ENCODE measurements at places on chromosomes 4 and X.

GRCh38 chrX:49767236-49767635 is 61.9 kb upstream of the PAGE4 start:
- DNase-seq = no peak

DNA sequence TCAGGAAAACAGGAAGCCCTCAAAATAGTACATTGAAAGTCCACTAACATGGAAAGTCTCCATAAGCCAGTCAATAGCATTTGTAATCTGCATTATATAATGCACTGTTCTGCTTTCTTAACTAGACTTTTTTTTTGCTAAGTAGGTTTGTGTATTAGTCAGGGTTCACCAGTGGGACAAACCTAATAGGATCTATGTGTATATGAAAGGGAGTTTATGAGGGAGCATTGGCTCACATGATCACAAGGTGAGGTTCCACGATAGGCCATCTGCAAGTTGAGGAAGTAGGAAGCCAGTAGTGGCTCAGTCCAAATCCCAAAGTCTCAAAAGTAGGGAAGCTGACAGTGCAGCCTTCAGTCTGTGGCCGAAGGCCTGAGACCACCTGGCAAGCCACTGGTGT is 116.0 kb downstream of the MXRA5 start:
- no peak for DNase-seq

GRCh38 chr4:158496030-158496741 is 25.5 kb upstream of the RXFP1 start:
- peak; percentile 25 for DNase-seq

DNA sequence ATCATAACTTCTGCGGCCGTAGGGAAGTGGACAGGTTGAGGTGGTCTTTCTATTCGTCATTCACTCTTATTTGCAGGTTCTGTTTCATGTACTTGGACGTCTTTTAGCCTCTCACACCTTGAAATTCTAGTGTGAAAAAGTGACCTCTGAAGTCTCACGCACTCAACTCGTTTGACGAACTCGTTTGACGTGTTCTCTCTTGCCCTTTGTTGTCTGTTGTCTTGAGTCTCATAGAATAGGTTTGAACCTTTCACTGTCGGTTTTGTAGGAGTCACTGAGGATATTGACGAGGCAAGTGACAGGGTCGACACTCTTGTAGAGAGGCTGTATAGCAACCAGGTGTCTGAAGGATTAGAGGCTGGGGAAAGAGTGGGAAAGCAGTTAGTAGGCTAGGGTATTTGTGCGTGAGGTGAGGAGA is 1.1 kb upstream of the PGRMC2 start:
- DNase-seq = peak; percentile 75

- no peak for DNase-seq
These were observed 45.5 kb downstream of the TBL1X start for GRCh38 chrX:9510366-9510765.

DNA sequence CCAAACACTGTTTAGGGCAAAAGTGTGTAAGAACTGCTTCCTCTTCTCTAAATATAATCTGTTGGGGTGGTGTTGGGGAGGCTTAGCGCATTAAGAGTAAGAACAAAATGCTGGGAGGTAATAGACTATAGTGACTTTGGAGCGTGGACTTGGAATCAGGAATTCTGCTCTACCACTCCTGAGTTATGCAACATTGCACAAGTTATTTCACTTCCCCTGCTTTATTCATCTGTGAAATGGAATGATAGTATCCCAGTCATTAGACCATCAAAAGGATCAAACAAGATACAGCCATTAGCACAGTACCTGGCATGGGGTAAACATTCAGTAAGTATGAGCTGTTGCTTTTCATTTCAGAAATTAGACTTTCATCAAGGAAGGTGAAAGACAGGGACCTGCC is 58.7 kb downstream of the IGFBP7 start:
- DNase-seq = no peak

DNA sequence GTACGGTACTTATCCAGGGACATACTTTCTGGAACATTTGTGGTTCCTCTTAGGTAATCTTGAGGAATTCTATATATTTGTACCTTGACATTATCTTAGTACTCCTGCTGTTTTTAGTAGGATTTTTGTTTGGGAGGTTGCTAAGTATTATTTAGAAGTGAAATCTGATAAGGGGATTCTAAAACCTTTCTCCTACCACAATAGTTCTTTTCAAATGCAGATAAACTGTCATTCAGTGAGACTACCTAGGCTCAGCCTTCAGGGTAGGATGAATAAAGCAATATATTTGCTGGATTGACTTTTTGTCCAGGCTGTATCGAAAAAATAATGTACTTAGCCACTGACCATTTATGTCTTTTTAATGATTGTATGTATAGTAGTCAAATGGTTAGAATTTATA is 25.4 kb downstream of the DIAPH2 start:
- DNase-seq = no peak

GRCh38 chr4:89586864-89587263 is 250.1 kb downstream of the SNCA start:
- peak; percentile 37 for DNase-seq

DNA sequence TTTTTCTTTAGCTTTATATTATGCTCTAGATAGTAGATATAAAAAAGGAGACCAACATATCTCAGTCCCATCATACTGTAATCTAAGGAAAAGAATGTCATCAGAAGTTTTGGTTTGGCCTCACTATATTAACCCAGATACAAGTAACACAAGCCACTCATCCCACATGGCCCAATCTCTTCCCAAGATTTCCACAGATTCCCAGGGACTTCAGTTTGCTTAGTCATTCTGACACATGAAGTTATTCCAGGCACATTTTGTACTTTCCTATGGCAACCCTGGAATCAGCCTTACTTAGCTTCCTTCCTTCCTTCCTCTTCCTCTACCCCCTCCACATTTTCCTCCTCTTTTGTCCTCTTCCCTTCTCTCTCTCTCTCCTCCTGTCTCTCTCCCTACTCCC is 21.7 kb upstream of the DCLK2 start:
- no peak for DNase-seq

DNA sequence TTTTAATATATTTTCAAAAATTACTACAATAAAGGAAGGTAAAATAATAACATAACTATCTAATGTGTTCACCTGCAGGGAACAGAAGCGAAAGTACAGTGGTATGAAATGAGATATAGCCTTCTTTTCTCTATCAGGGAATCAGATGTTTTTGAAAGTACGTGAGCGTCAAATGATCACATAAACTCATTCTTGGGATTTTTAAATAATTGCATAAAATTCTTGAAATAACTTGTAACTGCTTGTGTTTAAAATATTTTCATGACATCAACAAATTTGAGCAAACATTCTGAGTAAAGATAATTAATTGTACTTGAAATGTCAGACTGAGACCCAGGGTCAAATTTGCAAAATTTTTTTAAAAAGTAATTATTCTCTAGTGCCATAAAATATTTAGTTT is 193.5 kb upstream of the NEIL3 start:
- DNase-seq = no peak

DNA sequence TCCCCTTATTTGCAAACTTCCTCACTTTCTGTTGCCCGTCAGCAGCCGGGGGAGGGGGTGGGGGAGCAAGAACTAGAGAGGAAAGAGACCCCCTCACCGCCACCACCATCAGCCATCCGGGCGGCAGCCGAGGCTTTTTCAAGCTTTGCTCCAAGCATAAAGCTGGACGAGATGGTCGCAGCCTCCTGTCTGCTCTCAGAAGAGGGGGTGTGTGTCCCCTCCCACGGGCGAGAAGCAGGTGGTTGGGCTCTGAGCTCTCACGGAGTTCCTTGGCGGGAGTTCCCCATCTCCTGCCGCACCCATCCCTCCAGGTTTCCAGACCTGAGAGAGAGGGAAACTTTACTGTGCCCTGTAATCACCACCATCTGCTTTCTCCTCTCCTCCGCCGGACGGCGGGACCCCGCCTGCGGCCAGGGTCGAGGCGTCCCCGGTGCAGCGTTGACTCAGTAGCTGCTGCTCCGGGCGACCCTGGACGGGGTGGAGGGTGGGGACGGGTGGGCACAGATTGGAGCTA is 4.7 kb upstream of the ARX start:
- no peak for DNase-seq

DNA sequence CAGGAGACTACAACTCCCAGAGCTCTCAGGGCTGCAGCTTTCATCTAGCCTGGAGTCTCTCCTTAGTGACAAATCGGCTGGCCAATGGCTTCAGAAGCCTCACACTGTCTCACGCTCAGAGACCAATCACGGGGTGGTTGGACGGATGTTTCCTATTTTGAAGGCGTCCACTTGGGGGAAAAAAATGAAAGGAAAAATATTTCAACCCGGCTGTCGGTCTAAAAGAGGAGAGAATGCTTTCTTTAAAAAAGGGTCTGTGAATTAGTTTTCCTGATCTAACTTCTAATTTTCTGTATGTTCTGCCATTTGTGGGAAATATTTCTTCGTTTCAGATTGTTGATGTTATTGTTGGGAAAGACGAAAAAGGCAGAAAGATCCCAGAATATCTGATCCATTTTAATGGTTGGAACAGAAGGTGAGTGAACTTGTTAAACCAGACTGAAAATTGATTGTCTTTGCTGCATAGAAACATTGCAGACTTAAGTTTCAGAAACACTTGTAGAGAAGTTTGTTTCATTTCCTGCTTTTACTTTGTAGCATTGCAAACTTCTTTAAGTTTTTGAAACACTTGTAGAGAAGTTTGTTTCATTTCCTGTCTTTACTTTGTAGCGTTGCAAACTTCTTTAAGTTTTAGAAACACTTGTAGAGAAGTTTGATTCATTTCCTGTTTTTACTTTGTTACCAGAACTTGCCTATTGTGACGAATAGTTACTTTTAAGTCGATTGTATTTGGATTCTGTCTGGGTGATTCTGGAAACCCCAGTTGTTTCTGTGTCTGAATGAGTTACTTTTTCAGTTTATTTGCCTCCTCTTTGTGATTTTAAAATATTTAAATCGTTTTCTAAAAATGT is 1.6 kb downstream of the MSL3 start:
- DNase-seq = peak; percentile 93

- DNase-seq = peak; percentile 17
These were observed at the start of gene SLC25A43 for GRCh38 chrX:119398974-119399771. Gene SLC25A43 (plus strand): TSS chrX:119399336. CDS start chrX:119399404, 68 bp downstream.

DNA sequence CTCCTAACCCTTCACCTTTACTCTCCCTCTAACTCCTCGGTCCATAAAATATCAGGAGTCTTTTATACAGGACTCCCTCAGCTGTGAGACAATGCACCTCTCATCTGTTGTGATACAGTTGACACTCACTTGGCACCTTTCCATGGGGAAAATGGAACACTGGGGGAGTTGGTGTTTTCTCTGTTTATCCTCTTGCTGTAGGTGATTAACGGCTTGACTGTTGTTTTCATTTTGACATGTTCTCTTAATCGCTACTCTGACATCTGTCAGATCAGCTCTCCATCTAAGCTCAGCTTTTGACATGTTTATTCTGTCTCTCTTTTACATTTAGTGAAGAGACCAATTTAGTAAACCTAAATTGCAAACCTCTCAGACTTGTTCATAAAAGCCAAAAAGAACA is 604.8 kb downstream of the TRAM1L1 start:
- no peak for DNase-seq

- no peak for DNase-seq
These were observed 17.1 kb upstream of the SLC7A11 start for GRCh38 chr4:138259271-138259670.

DNA sequence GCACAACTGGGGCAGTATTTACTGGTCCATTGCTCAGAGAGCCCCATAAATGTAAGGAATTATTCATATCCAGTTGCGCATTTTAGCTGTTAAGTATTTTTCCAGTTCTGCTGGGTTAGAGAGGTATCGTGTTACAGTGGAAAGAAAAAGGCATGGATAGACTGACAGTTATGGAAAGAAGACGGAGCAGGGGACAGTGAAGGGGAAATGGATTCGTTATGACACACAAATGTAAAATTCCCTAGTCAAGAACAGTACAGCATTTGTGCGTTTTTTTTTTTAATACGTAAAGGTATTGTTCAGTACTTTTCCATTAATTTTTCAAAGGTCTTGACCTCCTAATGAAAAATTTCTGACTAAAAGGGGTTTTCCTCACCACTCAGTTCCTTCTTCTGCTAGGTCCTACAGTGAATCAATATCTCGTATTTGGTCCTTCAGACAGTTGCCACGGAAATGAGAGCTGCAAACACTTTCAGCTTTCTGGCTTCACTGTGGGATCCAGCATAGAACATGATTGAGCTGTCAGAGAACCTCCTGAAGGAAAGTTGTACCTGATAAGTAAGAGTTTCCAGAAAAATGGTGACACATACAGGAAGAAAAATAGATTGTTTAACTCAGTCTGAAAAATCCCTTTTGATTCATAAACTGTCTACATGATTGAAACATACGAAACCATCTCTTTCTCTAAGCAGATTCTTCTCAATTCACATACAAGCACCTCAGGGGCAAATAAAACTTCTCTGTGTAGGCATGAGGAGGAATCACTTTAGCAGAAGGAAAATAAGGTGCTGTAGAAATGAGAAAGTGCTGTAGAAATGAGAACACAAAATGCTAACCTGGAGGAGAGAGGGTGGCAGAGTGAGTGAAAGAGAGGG is 21.8 kb upstream of the BBS12 start:
- no peak for DNase-seq

- peak; percentile 19 for DNase-seq
These were observed 27.4 kb upstream of the CLDN24 start for GRCh38 chr4:183349673-183350072.

GRCh38 chr4:99518601-99519295 is 7.9 kb downstream of the C4orf17 start:
- DNase-seq = no peak

DNA sequence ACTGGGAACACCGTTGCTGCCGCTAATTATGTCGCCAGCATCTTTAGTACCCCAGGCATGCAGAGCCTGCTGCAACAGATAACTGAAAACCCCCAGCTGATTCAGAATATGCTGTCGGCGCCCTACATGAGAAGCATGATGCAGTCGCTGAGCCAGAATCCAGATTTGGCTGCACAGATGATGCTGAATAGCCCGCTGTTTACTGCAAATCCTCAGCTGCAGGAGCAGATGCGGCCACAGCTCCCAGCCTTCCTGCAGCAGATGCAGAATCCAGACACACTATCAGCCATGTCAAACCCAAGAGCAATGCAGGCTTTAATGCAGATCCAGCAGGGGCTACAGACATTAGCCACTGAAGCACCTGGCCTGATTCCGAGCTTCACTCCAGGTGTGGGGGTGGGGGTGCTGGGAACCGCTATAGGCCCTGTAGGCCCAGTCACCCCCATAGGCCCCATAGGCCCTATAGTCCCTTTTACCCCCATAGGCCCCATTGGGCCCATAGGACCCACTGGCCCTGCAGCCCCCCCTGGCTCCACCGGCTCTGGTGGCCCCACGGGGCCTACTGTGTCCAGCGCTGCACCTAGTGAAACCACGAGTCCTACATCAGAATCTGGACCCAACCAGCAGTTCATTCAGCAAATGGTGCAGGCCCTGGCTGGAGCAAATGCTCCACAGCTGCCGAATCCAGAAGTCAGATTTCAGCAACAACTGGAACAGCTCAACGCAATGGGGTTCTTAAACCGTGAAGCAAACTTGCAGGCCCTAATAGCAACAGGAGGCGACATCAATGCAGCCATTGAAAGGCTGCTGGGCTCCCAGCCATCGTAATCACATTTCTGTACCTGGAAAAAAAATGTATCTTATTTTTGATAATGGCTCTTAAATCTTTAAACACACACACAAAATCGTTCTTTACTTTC is 1.8 kb downstream of the UBQLN2 start:
- peak; percentile 4 for DNase-seq

DNA sequence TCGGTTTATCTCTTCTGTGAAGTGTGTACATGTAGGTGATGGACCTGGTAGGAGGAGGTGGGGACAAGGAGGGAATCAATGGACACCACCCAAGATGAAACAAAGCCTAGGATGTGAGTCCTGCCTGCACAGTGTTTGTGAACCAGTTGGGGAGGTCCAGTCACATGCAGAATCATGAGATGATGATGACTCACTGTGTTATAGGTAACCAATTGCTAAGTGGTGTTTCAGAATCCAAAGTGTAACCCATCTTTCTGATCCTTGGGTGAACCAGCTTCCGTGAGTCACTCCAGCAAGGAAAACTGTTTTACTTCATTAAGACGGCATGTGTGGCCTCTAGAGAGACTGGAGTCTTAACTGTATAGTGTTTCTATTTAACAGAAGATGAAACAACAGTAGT is 57.9 kb upstream of the HPF1 start:
- no peak for DNase-seq
